ENCODE measurements at places on chromosomes 3 and 15. TPM values are rescaled to one million over a fixed set of nuclear protein-coding genes. Genes with fewer than 3 reads are reported as not detected.
A peak's percentile ranks its signal among the peaks of the same experiment; 100 is the strongest.

DNA sequence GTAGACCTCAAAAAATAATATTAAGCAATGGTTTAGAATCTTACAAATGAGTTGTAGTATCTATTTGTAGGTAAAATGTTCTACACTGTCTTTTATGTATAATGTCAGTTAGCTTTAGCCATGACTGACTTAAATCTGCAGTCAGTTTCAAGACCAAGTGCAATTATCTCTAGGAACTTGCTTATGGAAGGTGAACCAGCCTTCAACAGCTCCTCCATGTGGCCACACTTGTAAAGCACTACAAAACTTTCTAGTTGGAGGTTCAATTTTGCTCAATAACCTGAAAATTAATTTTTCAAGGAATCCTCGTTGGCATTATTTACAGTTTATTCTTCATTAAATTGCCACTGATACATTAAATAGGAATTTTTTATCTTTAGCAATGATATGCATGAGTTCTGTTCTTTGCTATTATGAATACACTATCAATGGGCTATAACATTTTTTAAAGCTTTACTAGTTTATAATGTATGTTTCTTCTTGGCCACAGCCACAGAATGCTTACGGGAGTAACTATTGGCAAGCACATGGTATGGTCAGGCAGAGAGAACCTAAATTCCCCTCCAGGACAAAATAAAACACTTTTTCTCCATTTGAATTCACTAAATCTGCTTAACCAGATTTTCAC is 315.3 kb upstream of the UBE2E2 start:
- H3K4me3 ChIP-seq: no peak overlapping the region
- no peak overlapping the region for H3K27ac ChIP-seq
- no peaks in the 10 kb centered on the region for H3K4me1 ChIP-seq
- no peak for DNase-seq
- no peaks in the 10 kb centered on the region for H3K36me3 ChIP-seq

DNA sequence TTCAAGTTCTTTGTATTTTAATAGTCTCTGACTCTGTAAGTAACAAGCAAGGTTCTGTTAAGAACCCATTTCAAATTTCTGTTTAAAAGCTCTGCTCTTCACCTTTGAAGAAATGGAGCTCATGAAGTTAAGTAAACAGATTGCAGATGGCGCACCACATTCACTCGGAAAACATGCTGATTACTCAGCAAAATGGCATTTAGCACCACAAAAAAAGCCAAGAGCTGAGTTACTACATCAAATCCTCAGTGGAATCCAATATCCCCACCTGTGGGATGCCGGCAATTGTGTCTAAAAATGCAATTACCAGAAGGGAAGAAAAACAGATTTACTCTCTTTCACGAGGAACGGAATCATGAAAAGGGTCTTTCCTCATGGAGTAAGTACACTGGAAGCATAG is 758.0 kb downstream of the NTRK3 start:
- no peaks in the 10 kb centered on the region for H3K36me3 ChIP-seq
- peaks cover 4% of the 10 kb centered on the region for H3K4me1 ChIP-seq
- no peaks in the 10 kb centered on the region for H3K27me3 ChIP-seq
- no peak overlapping the region for H3K27ac ChIP-seq

Gene SEC11A
- 115 TPM for total RNA-seq

- no peak for DNase-seq
- no peaks in the 10 kb centered on the region for H3K27me3 ChIP-seq
- no peak overlapping the region for H3K27ac ChIP-seq
These were observed 150.8 kb upstream of the KCNMB2 start for GRCh38 chr3:178385280-178385952.

Gene CIP2A
- total RNA-seq: 2.8 TPM

GRCh38 chr3:61350782-61351309 is 99.6 kb upstream of the FHIT start:
- H3K4me1 ChIP-seq: no peaks in the 10 kb centered on the region
- H3K27ac ChIP-seq: no peak overlapping the region
- no peaks in the 10 kb centered on the region for H3K27me3 ChIP-seq
- no peak for DNase-seq

- no peak overlapping the region for H3K4me3 ChIP-seq
- peaks cover 2% of the 10 kb centered on the region for H3K27me3 ChIP-seq
- no peak overlapping the region for H3K27ac ChIP-seq
- DNase-seq: no peak
- H3K4me1 ChIP-seq: no peaks in the 10 kb centered on the region
These were observed 155.6 kb downstream of the SQOR start for GRCh38 chr15:45790325-45790943.

Gene CEP19
- total RNA-seq: 1.4 TPM

Gene CELF6
- 1.9 TPM for total RNA-seq

Gene KCNAB1
- total RNA-seq: 45.8 TPM

GRCh38 chr3:141972399-141972798 is 96.0 kb downstream of the ATP1B3 start:
- no peak overlapping the region for H3K4me3 ChIP-seq
- H3K27ac ChIP-seq: no peak overlapping the region
- no peaks in the 10 kb centered on the region for H3K36me3 ChIP-seq
- no peaks in the 10 kb centered on the region for H3K27me3 ChIP-seq

- DNase-seq: no peak
- H3K4me3 ChIP-seq: no peak overlapping the region
- no peak overlapping the region for H3K27ac ChIP-seq
- no peaks in the 10 kb centered on the region for H3K27me3 ChIP-seq
These were observed 22.8 kb downstream of the SLC28A2 start for GRCh38 chr15:45274636-45275380.

- DNase-seq: no peak
- H3K27me3 ChIP-seq: no peaks in the 10 kb centered on the region
- H3K27ac ChIP-seq: no peak overlapping the region
These were observed 9.0 kb downstream of the PLCL2 start for GRCh38 chr3:16893618-16894200.

Gene FBXL22
- 16.3 TPM for total RNA-seq

Gene NMB
- 12.5 TPM for total RNA-seq

DNA sequence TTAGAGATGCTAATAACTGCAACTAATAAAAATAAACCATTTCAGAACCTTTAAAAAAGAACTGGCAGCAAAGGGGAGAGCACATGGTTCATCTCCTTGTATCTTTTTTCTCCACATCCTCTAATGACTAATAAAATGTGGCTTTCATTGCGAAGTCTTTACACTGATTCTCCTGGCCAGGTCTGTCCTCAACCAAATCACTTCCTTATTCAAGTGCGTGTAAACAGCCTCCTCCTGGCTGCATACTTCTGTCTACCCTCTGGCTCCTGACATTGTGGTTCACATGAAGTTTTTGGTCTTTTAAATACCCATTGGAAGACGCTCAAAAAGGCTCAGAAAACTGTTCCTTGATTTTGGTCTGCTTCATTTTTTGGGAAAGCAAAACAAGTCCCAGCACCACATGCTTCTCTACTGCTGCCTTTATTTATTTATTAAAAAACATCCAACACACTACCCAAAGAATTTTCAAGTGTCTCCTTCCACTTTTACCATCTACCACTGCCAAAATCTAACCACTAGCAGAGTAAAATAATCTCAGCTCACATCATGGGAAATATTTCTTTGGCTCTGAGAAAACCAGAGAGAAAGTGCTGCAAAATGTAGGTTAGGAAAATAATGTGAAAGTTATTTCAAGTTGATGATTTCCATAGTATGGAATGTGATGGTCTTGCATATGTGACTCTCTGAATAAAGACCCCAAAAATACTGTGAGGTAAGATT is 85.1 kb downstream of the EFL1 start:
- H3K27ac ChIP-seq: no peak overlapping the region
- no peaks in the 10 kb centered on the region for H3K27me3 ChIP-seq
- no peaks in the 10 kb centered on the region for H3K36me3 ChIP-seq
- H3K4me1 ChIP-seq: peaks cover 7% of the 10 kb centered on the region
- DNase-seq: no peak
- no peak overlapping the region for H3K4me3 ChIP-seq

GRCh38 chr15:56532721-56533460 is 68.0 kb upstream of the MNS1 start:
- H3K4me1 ChIP-seq: peaks cover 1% of the 10 kb centered on the region
- no peak overlapping the region for H3K27ac ChIP-seq
- H3K36me3 ChIP-seq: no peaks in the 10 kb centered on the region
- no peaks in the 10 kb centered on the region for H3K27me3 ChIP-seq

Gene MELTF
- total RNA-seq: 6.0 TPM

GRCh38 chr3:114400371-114400770 is 106.5 kb downstream of the TIGIT start:
- peaks cover 3% of the 10 kb centered on the region for H3K4me1 ChIP-seq
- no peak for DNase-seq
- H3K36me3 ChIP-seq: no peaks in the 10 kb centered on the region
- no peak overlapping the region for H3K4me3 ChIP-seq
- H3K27me3 ChIP-seq: no peaks in the 10 kb centered on the region

DNA sequence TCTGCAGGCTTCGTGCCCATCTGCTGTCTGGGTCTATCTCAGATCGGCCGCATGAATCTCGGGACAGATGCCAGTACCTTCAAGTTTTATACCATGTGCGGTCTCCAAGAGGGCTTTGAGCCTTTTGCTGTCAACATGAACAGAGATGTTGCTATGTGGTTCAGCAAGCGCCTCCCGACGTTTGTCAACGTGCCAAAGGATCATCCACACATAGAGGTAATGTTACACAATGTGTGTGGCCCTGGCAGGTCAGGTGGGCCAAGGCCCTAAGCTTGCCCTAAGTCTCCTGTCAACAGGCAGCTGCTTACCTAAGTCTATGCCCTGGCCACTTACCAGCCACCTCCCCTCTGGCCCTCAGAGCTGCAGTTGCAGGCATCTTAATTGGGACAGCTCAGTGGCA is 324.0 kb upstream of the CHRM5 start:
- DNase-seq: no peak
- no peak overlapping the region for H3K27ac ChIP-seq
- no peaks in the 10 kb centered on the region for H3K27me3 ChIP-seq
- H3K4me1 ChIP-seq: no peaks in the 10 kb centered on the region

DNA sequence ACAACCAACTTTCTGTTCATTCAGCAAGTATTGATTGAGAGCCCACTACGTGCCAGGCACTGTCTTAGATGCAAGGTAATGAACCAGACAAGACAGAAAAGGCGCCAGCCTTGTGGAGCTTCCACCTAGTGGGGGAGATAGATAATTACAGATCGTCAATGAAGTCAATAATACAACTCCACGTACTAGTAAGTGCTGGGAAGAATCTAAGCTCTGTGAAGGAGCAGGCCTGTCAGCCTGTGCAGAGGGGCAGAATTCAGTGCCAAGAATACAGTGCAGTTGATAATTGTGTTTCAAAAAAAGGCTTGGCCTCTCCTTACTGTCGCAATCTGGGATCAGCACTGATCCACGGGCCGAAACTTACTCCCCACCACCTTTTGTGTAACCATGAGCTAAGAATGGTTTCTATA is 186.3 kb downstream of the FEZF2 start:
- no peaks in the 10 kb centered on the region for H3K4me1 ChIP-seq
- no peak overlapping the region for H3K4me3 ChIP-seq
- no peak for DNase-seq
- H3K27ac ChIP-seq: no peak overlapping the region

Gene EPHA3
- 10.7 TPM for total RNA-seq

DNA sequence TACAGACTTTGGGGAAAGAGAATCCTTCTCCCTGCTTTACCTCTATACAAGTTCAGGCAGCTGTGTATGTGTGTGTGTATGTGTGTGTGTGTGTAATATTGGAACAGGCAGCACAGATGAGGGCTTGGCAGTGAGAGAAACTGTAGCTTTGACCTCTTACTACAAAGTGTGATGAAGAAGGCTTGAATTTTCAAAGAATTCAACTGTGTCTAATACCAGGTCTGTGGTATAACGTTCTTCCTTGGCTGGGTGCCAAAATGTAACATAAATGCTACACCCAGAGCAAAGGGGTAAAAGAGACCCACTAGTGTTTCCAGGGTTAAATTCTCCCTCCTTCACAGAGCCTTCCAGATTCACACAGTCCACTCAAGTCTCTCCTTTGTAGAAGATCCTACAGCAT is 51.1 kb downstream of the CHST2 start:
- H3K36me3 ChIP-seq: no peaks in the 10 kb centered on the region
- no peaks in the 10 kb centered on the region for H3K27me3 ChIP-seq
- DNase-seq: no peak
- no peaks in the 10 kb centered on the region for H3K4me1 ChIP-seq

GRCh38 chr3:98670020-98670419 is 76.6 kb upstream of the CPOX start:
- no peak overlapping the region for H3K4me3 ChIP-seq
- no peak for DNase-seq
- no peak overlapping the region for H3K27ac ChIP-seq
- H3K27me3 ChIP-seq: no peaks in the 10 kb centered on the region
- H3K36me3 ChIP-seq: no peaks in the 10 kb centered on the region
- no peaks in the 10 kb centered on the region for H3K4me1 ChIP-seq

DNA sequence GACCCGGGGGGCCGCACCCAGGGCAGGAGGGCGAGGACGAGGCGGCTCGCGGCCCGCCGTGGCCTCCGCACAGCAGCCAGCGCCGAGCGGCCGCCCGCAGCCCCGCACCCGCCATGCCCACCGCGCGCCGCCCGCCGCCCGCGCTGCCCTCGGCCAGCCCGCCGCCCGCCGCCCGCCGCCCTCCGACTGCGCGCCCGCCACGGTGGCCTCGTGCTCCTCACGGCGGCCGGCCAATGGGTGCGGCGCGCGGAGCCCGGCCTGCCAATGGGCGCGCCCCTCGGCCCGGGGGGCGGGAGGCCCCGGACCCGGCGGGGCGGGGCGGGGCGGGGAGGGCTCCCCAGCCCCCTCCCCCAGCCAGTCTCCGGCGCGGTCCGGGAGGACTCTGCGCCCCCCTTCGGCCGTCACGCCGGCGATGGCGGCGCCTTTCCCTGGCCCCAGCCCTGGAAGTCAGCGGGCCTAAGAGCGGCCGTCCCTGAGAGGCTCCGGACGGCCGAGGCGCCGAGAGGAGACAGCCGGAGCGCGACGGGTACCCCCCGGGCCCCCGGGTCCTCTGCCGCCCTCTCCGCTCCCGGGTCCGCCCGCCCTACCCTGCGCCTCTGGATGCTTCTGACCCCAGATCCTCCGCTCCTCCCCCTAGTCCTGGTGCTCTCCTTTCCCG is at the start of gene NT5DC2:
NT5DC2 (minus strand) TSS at position 235 of the 658 bp plus-strand sequence; CDS start at position 115, 120 bp downstream.
- no peak within 1 kb of the TSS for H3K27ac ChIP-seq
- H3K4me1 ChIP-seq: no peaks in the 10 kb centered on the region
- H3K27me3 ChIP-seq: no peaks in the 10 kb centered on the region
- H3K4me3 ChIP-seq: peak within 1 kb of the TSS; percentile 50
- DNase-seq: peak; percentile 89

- no peak overlapping the region for H3K27ac ChIP-seq
- H3K4me1 ChIP-seq: no peaks in the 10 kb centered on the region
- H3K27me3 ChIP-seq: no peaks in the 10 kb centered on the region
These were observed 179.2 kb downstream of the RORA start for GRCh38 chr15:61049934-61050333.
